AG04449 (cell line): ENCODE measurements at places on chromosomes 5 and 9.

DNA sequence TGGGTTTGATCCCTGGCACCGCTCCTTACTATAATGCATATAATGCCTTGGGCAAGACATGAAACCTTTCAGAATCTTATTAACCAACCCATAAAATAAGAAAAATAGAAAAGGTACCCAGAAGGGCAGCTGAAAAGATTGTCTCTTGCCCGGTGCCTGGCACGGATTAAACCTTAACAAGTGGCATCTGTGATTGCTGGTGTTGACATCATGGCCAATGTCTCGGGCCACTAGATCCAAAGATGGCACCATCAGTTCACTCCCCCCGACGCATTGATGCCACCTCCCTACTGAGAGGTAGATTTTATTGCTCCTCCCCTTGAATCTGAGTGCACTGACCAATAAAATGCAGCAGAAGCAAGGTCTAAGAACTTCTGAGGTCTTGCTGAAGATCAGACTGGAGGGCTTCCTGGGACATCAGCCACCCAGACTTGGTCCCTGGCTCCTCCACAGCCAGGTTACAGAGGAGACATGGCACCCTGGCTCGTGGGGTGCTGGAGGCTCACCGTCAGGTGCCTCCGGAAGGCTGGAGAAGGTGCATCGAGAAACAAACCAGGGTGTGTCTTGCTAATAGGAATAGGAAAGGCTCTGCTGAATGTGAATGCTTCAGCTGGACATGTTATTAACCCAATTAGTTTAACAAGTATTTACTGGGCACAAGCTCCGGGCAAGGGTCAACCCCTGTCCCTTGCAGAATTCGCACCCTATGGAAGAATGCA, 80.0 kb upstream of the COL5A1 start:
- DNase-seq = no peak

- DNase-seq = no peak
Observed at GRCh38 chr9:3500044-3500443, 25.8 kb downstream of the RFX3 start.

GRCh38 chr5:109281136-109281690, 128.6 kb downstream of the PJA2 start:
- DNase-seq = no peak

GRCh38 chr5:56269216-56269927, 36.2 kb upstream of the ANKRD55 start:
- no peak for DNase-seq

DNA sequence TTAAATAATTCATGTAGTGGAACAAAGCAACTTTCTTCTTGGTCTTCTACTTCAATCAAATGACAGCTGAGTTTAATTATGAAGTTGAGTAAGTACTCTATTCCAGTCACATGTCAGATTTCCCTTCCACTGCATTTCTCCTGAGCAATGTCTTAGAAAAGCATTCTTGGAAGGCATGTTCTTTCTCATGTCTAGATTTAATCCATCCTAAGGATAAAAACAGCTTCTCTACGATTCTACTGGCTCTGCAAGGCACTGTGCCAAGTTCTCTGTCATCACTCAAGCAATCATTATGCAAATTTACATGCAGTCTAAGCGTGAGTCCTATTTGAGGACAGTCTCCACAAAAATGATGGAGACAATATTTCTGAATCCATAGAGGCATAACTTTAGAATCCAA, 142.4 kb downstream of the YIPF5 start:
- peak; percentile 47 for DNase-seq
